ENCODE measurements at places on chromosomes 11 and 22.

DNA sequence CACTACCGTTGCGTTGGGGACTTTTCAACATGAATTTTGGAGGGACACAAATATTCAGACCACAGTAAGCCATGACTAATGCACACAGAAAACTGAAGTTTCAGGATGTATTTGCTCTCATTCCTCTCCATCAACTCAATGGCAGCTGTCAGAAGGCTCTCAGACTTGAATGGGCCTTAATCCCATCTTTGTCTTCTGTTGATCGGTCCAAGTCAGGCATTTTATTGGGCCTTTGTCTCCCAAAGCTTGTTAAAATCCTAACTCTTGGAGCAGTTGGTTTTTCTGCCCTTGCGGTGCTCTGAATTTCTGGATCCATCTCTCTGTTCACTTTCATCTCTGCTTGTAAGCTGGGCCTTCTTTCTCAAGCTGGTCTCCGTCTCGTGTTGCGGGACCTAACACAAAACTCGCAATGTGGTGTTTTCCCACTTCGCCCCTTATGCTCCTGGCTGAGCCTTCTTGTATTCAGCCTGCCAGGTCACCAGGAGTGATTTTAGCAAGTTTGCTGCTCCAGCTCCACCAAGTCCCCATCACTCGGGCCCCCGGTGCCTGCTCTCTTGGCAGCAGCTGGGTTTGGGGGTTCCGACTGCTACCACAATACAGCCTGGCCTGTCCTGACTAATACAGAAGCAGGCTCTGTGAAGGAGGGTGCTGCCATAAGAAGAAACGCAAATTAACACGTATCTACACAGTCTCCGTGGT lies 27.0 kb downstream of the TSPAN32 start:
- no peak for DNase-seq

GRCh38 chr22:37258005-37258752 lies 14.1 kb upstream of the RAC2 start:
- no peak for DNase-seq

GRCh38 chr11:94557992-94558391 lies 9.2 kb upstream of the PIWIL4 start:
- no peak for DNase-seq

- DNase-seq = no peak
Measured at GRCh38 chr11:61364012-61364675, 2.0 kb downstream of the TMEM138 start.

GRCh38 chr11:24885580-24886173 lies 388.8 kb downstream of the LUZP2 start:
- DNase-seq = no peak
